ENCODE measurements at places on chromosomes 12 and 14.

DNA sequence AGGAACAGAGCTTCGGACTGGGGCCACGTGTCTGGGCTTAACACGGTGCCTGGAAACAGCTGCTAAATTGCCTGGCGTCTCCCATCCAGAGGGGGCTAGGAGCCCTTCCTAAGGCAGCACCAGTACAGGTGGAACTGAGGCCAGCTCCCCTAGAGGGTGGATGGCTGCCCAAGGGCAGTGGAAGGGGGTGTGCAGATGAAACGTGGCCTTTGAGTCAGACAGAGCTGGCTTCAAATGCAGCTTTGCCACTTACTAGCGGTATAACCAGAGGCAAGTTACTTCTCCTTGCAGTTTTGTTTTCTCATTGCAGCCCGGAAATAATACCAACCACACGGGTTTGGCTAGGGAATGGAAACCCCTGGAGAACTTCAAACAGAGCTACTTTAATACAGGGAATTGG, 59.3 kb upstream of the SLC24A4 start:
- DNase-seq: no peak

- DNase-seq: no peak
These were observed 22.3 kb downstream of the ATG14 start for GRCh38 chr14:55389330-55389729.

- DNase-seq: no peak
These were observed 28.3 kb downstream of the ETV6 start for GRCh38 chr12:11677752-11678151.

GRCh38 chr12:70418101-70418500, 52.0 kb downstream of the KCNMB4 start:
- no peak for DNase-seq

DNA sequence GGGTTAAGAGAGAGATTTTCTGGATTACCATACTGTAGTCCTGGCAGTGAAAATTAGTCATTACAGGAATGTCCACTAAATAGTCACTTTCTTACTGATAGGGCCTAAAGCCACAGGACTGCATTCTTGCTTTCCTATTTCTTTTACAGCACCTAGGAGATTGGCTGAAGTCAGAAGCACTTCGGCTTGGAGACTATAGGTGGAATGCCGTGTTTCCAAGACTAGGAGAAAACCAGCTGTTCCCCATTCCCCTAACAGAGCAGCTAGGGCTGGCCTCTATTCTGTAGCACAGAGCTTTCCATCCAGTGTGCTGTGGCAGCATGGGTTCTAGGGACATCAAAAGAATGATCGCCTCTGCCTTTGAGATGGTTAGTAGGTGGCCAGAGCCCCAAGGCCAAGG, 15.1 kb downstream of the PIGH start:
- DNase-seq: no peak

DNA sequence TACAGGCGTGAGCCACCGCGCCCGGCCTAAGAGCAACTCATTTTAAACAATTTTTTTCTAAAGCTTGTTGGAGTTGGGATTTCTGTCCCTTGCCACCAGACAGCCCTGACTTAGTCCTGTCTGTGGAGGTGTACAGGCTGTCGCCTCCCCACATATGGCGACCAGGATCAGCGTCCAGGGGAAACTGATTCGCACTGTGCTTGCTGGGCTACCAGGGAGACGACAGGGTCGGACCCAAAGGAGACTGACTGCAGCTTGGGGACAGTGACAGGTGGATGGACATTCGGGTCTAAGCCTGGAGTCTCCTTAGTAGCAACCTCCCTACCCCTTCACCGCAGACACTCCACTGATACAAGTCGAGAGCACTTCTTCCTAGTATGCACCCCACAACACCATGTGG, 40.3 kb downstream of the TRAFD1 start:
- no peak for DNase-seq

- DNase-seq: no peak
These were observed 114.5 kb upstream of the NCOR2 start for GRCh38 chr12:124681779-124682391.

- DNase-seq: no peak
These were observed 267.2 kb upstream of the BTG1 start for GRCh38 chr12:92412856-92413255.

DNA sequence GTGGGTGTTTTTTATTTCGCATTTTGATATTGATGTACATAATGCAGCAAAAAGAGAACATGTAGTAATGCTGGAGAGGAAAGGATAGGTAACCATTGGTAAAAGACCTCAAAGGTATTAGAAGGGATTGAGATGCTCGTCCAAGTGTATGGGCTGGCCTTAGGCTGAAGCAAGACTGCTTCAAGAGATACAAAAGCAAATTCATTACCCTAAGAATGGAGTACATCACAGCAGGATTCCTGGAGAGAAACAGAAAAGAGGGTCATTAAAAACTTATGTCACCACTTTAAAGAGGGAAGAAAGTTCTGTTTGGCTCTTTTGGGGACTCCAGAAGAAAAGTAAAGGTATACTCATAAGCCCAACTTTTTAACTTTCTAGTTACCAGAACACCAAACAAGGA, 420.5 kb downstream of the ZFP36L1 start:
- DNase-seq: no peak

DNA sequence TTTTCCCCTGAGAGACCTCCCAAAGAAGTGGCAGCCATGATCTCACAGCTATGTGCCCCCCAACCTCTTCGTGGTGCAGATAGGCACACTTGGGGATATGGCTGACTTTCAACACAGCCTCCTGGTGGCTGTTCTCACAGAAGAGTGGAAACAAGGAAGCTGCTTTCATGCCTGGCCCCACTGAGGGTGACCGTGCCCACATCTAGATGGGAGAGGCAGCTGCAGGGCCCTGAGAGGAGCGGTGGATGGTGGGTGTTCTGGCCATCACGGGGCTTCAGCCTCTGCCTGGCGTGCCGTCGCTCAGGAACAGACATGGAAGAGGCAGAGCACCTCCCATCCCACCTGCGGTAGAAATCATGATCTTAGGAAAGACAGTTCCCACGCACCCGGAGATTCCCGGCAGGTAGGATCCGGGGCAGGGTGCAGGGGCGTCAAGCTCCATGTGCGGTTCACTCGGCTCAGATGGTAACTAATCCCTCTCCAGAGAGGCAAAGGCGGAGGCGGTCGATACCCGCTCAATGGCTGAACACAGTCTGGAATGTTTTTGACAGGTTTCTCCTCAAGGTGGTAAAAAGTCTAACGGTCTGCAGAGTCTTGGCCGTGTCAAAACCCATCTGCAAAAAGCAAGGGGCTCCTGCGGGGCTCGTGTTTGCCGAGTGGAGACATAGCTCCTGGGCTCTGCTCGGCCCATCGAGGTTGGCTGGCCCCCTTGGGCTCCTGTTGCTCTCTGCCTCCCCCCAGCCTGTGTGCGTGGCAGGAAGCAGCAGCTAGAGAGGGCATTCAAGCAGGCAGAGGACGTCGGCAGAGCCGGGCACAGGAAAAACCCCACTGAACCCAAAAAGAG, 225.2 kb upstream of the RTL1 start:
- no peak for DNase-seq

GRCh38 chr14:35844494-35844893, 18.4 kb downstream of the BRMS1L start:
- no peak for DNase-seq

DNA sequence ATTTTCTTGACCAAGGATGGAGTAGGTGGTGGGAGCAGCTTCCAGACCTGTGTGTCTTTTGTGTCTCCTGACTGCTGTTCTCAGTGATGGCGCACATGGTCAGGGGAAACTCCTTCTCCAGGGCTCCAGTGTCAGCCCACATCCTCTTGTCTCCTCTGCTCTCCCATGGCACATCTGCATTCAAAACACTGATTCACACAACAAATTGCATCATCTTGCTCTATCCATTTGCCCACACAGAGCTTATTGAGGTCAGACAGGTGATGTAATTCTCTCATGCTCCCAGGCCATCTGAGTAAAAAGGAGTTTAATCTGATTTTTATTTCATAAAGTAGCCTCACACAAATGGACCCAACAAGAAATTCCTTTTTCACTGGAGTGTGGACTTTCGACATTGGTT, 21.8 kb upstream of the TMEM132C start:
- DNase-seq: no peak

DNA sequence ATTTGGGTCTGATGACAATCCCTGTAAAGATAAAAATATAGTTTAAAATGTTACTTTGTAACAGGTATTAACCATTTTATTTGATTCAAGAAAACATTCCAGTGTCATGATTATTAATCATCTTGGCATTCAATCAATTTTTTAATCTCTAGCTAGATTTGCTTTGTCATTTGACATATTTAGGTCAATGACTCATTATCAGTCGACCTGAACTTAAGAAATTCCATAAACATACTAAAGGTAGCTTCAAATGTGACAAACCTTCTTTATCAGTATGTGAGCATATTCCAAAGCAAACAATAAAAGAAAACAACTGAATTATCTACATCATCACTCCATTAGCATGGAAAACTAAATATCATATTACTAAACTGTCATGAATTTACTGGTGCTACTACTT, 50.8 kb upstream of the CDKL1 start:
- DNase-seq: no peak

GRCh38 chr12:125458552-125459268, 393.5 kb downstream of the AACS start:
- DNase-seq: no peak

GRCh38 chr12:101186291-101186690, 23.7 kb downstream of the SLC5A8 start:
- peak; percentile 61 for DNase-seq

GRCh38 chr14:96631030-96631429, 128.8 kb downstream of the PAPOLA start:
- no peak for DNase-seq

DNA sequence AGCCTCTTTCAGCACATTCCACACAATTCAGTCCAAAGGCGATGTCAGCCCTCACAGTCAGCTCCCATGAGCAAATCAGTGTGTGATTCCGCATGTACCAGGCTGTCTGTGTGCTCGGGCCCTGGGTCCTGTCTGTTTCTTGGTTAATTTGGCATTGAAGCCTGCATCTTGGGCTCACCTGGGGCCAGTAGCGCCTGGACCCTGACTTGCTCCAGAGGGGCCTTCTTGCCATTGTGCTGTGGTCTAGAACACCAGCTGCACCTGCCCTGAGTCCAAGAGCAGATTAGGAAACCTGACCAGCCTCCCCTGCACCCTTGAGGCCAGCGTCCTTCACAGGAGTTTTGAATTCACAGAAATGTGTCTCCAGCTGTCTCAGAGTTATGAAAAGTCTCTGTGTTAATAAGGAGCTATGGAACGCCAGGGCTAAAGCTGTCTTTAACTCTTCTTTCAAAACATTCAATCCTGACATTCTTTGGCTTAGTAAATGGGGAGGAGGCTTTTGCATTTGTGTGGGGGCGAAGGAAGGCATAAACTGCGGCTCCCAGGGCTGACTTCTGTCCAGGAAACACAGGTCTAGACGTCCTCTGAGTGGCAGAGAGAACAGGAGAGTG, 102.2 kb downstream of the ARF6 start:
- no peak for DNase-seq

- no peak for DNase-seq
These were observed 266.3 kb downstream of the ZFP36L1 start for GRCh38 chr14:68526512-68527091.

DNA sequence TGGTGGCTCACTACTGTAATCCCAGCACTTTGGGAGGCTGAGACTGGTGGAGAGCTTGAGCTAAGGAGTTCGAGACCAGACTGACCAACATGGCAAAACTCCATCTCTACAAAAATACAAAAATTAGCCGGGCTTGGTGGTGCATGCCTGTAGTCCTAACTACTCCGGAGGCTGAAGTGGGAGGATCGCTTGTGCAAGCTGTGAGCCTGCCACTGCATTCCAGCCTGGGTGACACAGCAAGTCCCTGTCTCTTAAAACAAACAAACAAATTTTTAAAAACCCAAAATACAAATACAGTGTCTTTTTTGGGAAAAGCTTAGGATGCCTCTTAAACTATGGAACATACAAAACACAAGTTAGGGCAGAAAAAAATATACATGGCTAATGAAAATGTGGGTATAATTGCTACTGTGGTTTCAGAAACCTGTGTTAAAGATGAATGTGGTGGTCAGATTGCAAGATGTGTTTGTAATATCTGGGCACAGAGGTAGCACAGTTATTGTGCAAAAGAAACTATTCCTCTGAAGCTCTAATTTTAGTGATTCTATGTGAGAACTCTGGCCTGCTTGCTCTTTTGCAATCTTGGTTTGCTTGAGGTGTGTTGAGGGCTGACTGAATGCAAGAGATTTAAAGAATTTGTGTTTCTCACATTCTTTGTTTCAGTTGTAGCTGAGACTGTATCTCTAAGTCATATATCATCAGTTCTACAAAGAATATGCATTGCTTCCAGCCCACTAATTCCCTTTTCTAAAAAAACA, 3.9 kb upstream of the HSPA2 start:
- no peak for DNase-seq

DNA sequence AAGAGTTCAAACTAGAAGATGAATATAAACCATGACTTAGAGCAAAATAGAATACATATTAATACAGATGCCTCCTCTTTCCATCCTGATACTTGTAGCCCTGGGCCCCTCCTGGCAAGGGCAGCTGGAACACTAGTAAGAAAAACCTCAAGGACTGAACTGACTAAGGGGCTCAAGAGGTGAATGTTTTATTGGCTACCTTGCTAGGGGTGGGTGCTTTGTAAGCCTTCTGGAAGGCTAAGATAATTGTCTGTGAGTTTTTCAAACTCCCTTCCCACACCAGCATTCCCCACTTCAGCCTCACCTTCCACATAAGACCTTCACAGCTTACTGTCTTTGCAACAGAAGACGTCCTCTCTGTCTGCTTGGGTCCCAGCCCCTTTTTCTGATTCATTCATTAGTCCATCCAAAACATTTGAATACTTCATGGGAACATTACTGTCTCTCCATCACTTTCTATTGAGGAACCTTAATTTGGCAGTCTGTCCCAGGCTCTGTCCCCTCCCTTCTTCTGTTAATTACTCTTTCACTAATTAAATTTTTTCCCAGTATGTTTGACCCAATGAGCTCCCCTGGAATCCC, 1.1 kb upstream of the MARCHF9 start:
- no peak for DNase-seq

GRCh38 chr12:40819436-40820108, 127.3 kb downstream of the CNTN1 start:
- no peak for DNase-seq

GRCh38 chr12:89384807-89385206, 32.5 kb upstream of the DUSP6 start:
- no peak for DNase-seq

GRCh38 chr14:94119071-94119470, 8.5 kb downstream of the IFI27 start:
- no peak for DNase-seq

GRCh38 chr14:105205673-105206208, 24.6 kb upstream of the NUDT14 start:
- DNase-seq: no peak

- peak; percentile 31 for DNase-seq
These were observed 303.7 kb upstream of the SEL1L start for GRCh38 chr14:81837304-81837703.

DNA sequence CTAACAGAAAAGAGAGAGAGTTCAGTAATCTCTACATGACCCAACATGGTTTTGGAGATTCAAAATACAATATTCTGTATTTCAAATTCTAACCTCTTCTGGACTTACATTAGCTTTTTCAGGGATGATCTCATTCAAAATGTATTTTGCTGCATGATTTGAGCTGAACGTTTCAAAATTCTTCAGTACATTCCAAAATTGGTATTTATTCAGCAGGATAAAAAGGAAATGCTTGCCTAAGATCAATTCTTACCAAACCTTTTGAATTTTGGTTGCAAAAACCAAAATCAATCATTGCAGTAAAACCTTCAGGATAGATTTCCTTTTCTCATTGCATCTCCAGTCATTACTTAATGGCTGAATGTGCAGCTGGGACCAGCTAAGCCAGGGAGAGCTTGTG, 1761.3 kb upstream of the SEL1L start:
- DNase-seq: no peak
